ENCODE measurements at places on chromosomes 3 and 15.

GRCh38 chr3:155442072-155442471 is 148.6 kb upstream of the STRIT1 start:
- no peak for DNase-seq

- DNase-seq = no peak
Observed at GRCh38 chr3:145133281-145133680, 1027.7 kb downstream of the PLOD2 start.

GRCh38 chr3:140148824-140149390 is 213.9 kb downstream of the CLSTN2 start:
- no peak for DNase-seq

- DNase-seq = no peak
Observed at GRCh38 chr15:26166429-26166828, 303.3 kb upstream of the ATP10A start.

- peak; percentile 14 for DNase-seq
Observed at GRCh38 chr15:70062321-70062956, 35.3 kb downstream of the TLE3 start.

DNA sequence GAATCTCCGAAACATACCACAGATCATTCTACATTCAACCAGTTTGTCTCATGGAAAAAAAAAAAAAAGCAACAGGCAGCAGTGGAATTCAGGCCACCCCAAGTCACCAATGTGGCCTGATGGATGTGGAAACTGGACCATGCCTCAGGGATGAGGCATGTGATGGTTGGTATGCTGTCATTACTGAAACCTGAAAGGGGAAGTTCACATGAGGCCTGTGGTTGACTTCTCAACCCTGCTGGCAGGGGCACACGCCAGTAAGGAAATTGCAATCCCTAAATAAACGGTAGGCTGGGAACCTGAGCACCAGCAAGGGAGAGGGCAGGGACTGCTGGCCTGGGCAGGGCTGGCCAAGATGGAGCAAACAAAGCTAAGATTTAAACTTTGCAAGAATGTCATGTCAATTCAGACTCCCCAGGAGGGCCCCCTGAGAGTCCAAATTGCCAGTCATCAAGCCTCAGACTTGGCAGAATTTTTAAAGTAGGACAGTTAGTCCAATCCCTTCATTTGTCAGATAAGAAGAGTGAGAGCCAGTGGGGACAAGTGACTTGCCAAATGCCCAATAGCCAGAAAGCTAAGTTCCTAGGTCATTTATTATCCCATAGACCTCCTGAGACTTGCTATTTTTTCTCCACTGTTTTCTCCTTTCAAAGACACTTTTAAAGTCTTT is 310.4 kb downstream of the ERC2 start:
- DNase-seq = no peak

GRCh38 chr3:71585887-71586809 is 2.6 kb upstream of the FOXP1 start:
- DNase-seq = no peak

DNA sequence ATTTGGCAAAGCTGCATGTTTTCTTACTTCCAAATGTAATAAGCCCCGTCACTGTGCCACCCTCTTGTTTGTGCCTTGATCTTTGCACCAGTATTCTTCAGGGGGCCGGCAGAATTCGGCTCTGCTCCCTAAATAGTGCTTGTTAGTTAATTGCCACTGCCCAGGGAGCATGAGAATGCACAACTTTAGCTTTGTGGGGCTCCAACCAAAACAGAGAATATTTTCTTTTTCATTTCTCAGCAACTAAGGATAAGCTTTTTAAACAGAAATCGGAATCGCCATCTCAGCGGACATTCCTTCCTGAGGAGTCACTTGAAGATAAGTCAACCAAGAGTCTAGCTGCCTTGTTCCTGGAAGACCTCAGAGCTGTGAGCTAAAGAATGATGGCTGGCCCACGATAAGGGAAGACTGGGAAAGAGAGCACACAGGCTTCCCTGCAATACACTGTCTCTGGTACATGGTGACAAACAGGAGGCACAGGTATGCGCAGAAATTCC is 106.0 kb downstream of the LRIG1 start:
- no peak for DNase-seq

- no peak for DNase-seq
Observed at GRCh38 chr15:41493902-41494189, 172 bp downstream of the ITPKA start.

- no peak for DNase-seq
Observed at GRCh38 chr3:159038405-159038804, 236.6 kb downstream of the MFSD1 start.

GRCh38 chr15:66237513-66238235 is 15.9 kb downstream of the MEGF11 start:
- no peak for DNase-seq

GRCh38 chr3:28150465-28151206 is 90.8 kb upstream of the CMC1 start:
- DNase-seq = no peak

DNA sequence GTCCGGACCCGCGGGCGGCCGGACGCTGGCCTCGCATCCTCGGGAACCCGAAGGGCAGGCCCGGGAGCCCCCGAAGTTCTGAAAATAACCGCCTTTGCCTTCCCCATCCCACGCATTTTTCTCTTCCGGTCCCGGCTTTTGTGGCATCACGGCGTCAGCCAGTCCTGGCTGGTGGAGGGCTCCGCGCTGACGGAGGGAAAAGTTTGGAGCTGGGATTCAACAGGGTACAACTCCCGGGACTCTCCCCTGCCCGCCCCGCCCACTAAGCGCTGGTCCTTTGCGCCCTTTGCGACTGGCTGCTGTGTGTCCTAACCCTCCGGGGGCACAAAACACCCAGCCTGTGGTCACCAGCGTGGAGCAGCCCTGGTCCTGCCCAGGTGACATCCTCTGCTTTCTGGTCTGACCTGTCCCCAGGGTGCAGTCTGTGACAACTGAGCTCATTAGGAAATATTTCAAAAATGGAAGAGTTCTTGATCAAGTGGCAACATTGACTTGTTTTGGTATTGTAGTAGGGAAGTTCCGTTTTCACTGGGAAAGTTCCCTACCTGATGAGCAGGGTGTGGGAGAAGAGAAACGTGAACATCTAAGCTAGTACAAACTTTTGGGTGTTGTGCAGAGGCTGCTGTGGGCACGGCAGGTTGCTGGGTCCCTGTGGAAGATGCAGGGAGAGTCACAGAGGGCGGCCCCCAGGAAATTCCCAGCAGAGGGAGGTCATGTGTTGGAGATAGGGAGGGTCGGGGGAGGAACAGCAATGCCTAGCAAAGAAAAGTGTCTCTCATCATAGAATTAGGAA is 775 bp downstream of the ARNT2 start:
- no peak for DNase-seq

GRCh38 chr15:49309889-49310288 is 113.2 kb upstream of the FGF7 start:
- DNase-seq = no peak

DNA sequence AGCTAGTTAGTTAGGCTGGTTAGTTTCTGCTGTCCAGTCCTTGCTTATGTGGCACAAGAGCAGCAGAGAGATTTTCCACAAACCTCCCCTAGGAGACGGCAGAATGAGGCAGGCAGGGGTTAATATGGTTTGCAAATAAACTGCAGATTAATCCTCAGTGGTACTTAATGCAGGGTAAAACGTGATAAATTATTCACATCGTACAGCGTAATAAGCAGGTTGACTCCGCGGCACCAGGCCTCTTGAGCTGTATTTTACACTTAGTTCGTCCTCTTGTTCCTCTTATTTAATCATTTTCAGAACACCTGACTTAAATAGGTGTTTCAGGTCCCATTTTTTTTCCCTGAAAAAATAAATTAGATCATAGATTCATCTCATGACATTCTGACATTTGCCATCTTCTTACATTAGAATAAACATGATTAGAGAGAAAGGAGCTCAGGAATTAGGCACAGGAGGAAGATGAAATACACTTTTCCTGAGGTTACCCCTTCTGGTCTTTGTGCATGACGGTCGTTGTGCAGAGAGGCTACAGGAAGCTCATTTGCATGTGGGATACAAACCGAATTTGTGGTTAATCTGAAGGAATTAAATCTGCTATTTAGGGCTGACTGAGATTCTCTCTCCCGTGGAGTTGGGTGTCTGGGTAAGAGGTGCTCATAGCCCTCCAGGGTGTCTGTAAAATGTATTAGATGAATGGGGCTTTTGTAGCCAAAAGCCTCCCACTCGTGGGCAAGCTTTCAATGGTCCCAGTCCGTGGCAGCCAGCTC is 27.1 kb upstream of the VPS8 start:
- DNase-seq = no peak

All from Caco-2 (cell line).